ENCODE measurements at places on chromosomes 4 and X. TPM values are rescaled to one million over a fixed set of nuclear protein-coding genes. Genes with fewer than 3 reads are reported as not detected.

- DNase-seq: no peak
Observed at GRCh38 chr4:167826281-167826680, 266.1 kb upstream of the ANXA10 start.

The MAGEE1 gene
- 3.4 TPM for total RNA-seq

GRCh38 chrX:23334521-23334847, 165 bp upstream of the PTCHD1 start:
- no peak for DNase-seq

DNA sequence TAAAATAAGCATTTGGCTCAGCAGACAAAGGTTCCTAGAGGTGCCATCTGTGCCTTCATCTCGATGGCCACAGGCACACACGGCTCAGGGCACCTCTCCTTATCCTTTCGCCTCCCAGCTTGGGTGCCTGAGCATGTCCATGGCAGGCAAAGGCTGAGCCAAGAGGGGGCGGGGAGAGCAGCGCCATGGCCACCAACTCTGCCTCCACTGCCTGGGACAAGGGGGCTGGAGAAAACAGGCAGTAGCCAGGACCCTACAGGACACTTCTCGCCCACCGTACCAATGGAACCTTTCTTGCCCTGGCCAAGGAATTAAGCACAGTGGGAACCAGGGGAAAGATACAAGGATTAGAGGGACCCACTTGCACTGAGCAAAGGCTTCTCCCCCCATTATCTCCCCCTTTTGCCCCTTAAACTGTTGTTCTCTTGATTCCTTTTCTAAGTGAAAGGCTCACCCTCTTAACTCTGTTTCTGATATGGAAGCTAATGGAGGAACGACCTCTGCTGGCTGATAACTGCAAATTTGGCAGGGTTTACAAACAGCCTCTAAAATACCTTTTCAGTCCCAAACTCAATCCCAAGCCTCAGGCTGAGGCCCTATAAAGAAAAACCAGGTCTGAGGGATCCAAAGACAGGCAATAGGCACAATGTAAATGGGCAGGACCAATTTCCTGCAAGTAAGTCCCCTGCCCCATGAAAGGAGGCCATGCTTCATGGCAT, 335.2 kb downstream of the ADAM29 start:
- no peak for DNase-seq

- no peak for DNase-seq
Observed at GRCh38 chr4:99403380-99404184, 31.6 kb downstream of the ADH7 start.

GRCh38 chr4:59712470-59712869, 1487.7 kb upstream of the ADGRL3 start:
- DNase-seq: no peak

- DNase-seq: no peak
Observed at GRCh38 chr4:102734116-102734515, 26.7 kb downstream of the MANBA start.
